Stimulated activated CD4-positive, alpha-beta T cell treated with anti-CD3 and anti-CD28 coated beads, Interleukin-15, amount 100 ng/mL, for 1 hour (primary cell): ENCODE measurements at places on chromosomes 12 and 14.
A peak's percentile ranks its signal among the peaks of the same experiment; 100 is the strongest.

DNA sequence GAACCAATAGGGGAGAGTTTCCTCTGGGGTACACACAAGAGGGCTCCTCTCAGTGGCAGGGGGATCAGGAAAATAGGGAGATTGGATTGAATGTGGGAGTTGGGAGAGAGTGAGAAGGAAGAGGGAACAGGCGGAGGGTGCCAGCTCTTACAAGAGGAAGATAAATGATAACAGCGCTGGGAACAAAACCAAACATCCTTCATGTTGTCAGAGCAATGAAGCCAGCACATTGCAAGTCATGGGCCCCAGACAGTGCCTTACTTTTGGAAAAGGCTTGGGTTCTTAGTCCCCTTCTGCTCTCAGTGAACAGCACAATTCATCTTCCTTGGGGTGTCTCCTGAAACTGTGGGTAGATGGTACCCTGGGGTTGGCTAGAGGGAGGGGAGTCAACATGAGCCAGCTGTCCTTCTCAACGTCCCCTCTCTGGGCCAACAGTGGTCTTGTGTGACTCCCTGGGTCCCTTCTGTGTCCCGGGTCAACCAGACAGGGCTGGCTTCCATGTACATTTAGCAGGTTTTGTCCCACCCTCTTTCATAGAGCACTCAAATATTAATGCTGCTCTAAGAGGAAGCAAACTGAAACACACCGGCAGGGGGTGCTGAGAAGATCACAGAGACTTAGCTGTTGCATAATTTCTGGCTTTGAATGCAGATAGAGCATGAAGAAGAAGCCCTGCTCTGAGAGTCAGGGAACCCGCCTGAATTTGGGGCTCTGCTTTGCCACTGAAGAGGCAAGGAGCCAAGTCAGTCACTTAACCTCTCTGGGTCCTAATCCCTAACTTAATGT, 138.5 kb downstream of the ESRRB start:
- no peak for DNase-seq

GRCh38 chr12:50314636-50315312, 31.5 kb upstream of the LIMA1 start:
- no peak for DNase-seq

DNA sequence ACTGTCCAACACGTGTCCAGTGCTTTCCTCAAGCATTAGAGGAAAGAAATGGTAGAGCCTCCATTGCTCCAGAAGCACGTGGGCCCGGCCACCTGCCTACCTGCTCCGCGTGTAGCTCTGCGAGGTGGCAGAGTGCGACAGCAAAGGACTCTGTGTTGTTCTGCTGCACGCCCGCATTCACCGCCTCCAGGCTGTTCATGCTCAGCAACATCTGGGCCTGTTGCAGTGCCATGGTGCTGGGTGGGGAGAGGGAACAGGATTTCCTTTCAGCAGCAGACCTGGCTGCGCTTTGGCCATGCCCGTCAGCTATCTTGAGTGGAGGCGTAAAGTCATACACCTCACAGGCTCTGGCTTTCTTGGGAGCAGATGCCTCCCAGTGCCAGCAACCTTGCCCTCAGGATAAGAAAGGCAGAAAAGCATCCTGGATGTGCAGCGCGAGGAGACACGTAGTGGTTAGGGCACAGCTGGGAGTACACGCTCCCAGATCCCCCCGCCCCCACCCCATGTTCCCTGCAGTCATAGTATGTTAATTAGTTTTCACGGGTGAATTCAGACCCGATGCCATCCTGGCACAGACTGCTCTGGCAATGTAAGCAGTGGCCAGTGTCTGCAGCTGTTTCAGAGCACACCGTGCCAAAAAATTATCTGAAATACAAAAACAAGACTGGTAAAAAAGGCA, 25.1 kb downstream of the ANAPC5 start:
- DNase-seq: no peak

DNA sequence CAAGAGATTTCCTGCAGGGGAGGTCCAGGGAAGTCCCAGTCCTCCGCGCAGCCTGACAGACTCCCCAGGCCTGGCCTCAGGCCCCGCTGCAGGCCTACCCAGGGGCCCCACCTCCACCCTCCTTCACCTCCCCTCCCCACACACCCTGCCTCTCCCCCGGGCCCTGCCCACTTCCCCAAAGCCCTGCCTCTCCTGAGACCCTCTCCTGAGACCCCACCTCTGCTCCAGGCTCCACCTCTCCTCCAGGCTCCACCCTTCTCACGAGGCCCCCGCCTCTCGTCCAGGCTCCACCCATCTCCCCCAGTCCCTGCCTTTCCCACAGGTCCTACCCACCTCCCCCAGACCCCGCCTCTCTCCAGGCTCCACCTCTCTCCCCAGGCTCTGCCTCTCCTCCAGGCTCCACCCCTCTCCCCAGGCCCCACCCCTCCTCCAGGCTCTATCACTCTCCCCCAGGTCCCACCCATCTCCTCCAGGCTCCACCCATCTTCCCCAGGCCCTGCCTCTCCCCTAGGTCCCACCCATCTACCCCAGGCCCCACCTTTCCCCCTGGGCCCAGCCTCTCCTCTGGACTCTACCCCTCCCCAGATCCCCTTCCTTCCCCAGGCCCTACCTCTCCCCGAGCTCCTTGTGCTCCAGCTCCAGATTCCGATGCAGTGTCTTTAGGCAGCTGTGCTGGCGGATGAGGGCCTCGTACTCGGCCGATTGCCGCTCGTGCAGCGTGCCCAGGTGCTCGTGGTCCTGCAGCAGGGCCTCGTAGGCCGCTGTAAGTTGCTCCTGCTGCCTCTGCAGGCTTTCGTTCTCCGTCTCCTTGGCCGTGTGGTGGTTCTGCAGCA, 58.8 kb upstream of the GPR68 start:
- peak; percentile 34 for DNase-seq

- no peak for DNase-seq
Measured at GRCh38 chr12:122872815-122873361, 23.0 kb downstream of the VPS37B start.

GRCh38 chr14:74083784-74084276, 423 bp downstream of the ALDH6A1 start:
- DNase-seq: no peak

- DNase-seq: no peak
Measured at GRCh38 chr12:116698116-116698515, 39.8 kb downstream of the SPRING1 start.

DNA sequence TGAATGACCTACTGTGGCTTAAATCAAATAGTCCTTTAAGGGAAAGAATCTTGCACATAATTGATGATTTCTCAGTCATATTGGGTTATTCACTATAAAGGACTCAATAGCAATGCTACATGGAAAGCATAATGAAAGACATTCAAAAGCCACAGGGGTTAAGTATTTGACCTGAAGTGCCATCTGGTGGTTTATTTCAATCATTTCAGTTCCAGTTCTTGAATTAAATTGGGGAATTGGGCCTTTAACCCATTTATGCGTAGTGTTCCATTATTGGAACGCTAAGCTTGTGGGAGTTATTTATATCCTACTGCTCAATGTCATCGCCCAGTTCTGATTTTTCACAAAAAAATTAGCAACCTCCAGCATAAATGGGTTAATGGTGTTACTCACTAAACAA, 41.3 kb upstream of the C12orf71 start:
- no peak for DNase-seq

DNA sequence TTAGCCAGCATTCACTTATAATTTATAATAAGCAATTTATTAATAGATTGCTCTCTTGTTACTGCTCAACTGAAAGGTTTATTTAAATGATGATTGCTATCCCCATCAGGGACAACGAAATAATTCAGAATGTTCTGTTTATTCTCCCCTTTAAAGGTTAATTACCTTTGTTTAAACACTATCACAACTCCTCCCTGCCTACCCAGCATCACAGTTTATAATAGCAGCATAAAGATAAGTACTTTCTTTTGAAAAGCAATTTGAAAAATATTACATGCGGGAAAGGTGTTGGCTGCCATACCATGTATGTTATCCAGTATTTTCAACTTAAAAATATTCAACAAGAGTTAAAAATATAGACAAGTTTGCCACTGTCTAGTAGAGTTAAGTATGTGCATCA, 30.6 kb downstream of the SCAF11 start:
- no peak for DNase-seq

DNA sequence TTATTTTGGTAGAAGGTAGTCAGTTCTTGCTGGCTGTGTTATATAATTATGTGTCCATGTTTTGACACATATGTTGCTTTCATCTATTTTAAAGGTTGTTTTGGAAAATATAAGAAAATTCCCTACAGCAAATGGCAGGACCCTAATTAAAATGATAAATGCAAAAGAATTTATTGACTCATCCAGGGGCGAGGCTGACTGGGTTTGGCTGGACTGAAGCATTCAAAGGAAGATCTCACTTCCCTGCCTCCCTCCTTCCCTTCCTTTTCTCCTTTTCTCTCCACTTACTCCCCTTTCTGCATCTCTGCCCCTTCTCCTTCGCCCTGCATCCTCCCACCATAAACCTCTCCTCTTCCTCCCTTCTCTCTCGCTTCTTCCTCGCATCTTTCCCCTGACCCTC, 129.6 kb downstream of the SNAPC1 start:
- no peak for DNase-seq

DNA sequence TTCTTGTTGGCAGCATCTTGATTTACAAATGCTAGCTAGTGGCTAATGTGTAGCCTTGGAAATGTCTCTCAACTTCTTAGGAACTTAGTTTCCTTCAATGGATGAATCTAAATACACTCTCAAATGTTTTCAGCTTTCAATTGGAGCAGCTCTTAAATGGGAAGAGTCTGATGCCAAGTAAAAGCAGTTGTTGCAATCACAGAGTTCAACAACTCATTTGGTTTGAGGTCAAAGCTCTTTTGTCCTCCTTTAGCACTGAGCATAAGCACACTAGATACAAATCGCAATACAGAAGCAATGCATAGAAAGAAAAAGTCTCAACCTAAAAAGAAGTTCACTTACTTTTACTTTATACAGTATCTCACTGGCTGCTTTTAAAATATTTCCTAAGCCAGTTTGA, 986.1 kb upstream of the FLRT2 start:
- DNase-seq: no peak

GRCh38 chr12:46386877-46387629, 14.5 kb upstream of the SLC38A2 start:
- DNase-seq: no peak

GRCh38 chr12:71958457-71958856, 19.8 kb downstream of the TPH2 start:
- no peak for DNase-seq

DNA sequence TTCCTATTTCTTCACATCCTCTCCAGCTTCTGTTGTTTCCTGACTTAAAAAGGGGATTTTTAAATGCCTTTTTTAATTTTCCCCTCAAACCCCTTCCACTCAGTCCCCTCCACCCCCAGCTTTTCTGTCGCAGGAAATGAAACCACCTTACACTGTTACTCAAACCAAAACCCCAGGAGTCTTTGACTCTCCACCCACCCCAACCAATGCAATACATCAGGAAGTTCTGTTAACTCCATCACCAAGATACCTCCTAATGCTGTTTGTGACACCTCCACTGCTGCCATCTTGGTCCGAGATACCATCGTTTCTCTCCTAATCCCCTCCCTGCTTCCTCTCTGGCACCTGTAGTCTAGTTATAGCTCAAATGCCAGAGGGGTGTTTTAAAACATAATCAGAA, 25.4 kb upstream of the CPM start:
- no peak for DNase-seq

GRCh38 chr14:59093902-59094301, 94.6 kb upstream of the DAAM1 start:
- DNase-seq: no peak

- peak; percentile 57 for DNase-seq
Measured at GRCh38 chr12:127280393-127281275, 986.3 kb upstream of the TMEM132C start.

- no peak for DNase-seq
Measured at GRCh38 chr14:35390577-35391387, 13.8 kb downstream of the NFKBIA start.

DNA sequence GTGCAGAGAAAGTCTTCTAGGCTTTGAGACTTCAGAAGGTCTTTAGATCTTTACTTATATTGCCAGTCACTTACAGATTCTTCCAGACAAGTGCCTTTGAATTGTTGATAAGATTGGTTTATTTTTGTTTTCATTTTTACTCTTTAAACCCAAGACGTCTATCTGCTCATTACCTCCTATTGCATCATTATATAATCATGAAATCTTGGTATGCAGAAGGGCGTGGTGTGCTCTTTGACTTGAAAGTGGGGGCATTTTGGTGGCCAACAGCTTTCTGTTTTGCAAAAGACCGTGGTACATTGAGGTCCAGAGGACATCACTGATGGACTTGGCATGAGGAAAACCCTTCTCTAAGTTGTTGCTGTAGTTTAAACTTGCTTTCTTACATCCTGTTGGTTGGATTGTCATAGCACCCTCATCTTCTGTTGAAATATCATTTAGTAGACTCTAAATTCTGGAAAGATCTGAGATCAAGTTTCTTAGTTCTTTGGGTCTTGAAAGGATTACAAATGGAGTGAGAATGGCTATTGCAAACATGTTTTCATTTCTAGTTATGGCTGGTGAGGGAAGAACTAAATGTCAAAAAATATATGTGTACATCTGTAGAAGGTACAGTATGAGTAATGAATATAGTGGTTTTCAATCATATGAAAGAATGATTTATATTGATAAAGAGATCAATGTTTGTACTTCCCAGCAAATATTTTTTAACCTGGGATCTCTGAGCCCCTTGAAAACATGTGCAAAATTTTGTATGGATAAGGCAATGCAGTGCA, 441.8 kb downstream of the NRXN3 start:
- DNase-seq: no peak
